ENCODE measurements at places on chromosomes 6 and 20.

GRCh38 chr20:667351-668034 lies 8.1 kb downstream of the SCRT2 start:
- DNase-seq, result peak; percentile 62

DNA sequence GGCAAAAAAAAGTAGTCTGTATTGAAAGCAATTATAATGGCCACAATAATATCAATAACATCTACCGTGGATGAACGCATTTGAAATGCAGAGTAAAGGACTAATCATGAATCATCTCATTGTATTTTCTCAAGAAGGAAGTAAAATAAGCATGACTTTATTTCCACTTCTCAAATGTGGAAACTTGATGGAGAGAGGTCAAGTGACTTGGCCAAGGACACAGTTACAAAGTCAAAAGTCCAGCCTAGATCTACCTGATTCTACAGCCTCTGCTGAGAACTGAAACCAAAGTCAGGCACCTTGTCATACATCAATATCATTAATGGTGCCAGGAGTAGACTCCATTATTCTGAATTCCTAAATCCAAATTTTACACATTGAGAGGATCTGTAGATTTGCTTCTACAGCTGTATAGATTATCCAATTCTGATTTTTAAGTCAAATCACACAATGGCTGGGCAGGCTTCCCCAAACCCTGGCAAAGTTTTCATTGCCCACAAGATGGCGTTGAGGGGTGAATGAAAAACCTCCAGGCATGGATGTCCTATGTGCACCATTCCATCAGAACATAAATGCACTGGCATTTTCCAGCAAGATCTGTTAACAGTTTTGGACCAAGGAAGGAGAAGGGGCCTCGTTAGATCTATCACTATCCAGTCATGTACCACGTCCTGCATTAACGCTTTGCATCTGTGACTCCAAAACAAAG lies 423.1 kb downstream of the MAFB start:
- DNase-seq, result no peak

- DNase-seq, result no peak
These were observed 10.3 kb downstream of the ZNF337 start for GRCh38 chr20:25686081-25687067.

DNA sequence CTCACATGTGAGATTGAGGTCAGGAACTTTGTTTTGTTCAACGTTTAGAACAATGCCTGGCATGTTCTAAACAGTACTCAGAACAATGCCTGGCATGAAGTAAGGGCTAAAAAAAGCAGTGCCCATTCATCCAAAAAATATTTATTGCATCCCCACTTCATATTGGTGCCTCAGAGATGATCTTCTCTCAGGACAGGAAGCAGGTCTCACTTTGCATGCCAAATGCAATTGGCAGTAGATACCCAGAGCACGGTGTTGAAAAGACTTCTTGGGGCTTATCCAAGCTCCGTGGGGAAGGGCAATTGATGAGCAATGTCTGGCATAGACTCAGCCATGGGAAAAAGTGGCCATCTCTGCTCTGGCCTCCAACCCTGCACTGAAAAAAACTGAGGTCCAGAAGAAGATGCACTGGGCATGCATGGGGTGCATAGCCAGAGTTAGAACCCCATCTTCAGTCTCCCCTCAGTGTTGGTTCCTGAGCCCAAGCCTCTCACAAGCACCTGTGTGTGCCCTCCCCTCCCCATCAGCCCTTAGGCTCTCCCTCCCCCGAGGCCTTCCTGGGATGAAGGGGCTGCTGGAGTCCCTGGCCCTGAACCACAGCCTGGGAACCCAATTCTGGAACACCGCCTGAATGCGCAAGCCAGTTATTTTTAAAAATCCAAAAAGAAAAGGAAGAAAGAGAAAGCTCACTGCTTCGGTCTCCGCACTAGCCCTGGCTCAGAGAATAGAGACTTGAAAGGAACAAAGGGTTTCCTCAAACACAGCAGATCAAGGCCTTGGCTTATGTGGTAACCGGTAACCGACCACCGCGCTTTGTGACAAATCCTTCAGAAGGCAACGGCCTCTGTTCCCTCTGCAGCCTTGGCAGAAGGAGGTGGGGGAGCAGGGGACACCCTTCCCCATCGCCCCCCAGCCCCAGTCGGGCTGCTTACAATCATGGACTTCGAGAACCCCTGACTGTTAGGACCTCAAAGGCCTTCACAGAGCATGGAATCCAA lies 78.5 kb upstream of the SIRPA start:
- DNase-seq, result no peak

GRCh38 chr6:132686531-132686930 lies 27.3 kb downstream of the VNN1 start:
- no peak for DNase-seq

GRCh38 chr6:117266257-117267053 lies 1.1 kb downstream of the VGLL2 start:
- no peak for DNase-seq

DNA sequence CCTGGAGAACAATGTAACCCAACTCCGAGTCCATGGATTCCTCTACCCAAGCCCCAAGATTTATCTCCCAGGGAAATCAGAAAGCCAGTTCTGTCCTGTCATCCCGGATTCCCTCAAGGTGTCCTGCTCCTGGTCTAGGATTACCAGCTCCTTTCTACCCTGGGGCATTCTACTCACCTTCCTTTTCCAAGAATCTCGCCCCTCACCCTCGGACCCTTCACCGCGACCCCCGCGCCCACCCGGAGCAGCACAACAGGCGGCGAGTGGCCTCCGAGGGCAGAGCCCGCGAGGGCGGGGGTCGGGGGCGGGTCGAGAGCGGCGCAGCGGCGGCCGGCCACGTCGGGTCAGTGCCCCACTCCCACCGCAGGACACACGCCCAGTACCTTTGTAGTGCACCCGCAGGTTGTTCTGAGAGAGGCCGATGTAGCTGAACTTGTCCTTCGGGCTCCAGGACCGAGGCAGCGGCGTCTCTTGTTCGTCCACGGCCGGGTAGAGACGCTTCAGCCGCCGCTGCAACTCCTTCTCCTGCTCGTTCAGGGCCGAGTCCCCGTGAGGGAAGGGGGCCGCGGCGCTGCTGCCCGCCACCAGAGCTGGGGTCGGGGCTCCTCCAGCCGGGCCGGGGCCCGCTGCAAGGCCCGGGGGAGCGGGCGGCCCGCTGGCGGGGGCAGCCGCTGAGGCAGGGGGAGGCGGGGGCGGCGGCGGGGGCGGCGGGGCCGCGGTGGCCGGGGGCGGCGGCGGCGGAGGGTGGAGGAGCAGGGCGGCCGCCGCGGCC lies 897 bp downstream of the RANBP9 start:
- peak; percentile 43 for DNase-seq

- no peak for DNase-seq
These were observed 141.0 kb downstream of the BCAS1 start for GRCh38 chr20:53929399-53929798.

DNA sequence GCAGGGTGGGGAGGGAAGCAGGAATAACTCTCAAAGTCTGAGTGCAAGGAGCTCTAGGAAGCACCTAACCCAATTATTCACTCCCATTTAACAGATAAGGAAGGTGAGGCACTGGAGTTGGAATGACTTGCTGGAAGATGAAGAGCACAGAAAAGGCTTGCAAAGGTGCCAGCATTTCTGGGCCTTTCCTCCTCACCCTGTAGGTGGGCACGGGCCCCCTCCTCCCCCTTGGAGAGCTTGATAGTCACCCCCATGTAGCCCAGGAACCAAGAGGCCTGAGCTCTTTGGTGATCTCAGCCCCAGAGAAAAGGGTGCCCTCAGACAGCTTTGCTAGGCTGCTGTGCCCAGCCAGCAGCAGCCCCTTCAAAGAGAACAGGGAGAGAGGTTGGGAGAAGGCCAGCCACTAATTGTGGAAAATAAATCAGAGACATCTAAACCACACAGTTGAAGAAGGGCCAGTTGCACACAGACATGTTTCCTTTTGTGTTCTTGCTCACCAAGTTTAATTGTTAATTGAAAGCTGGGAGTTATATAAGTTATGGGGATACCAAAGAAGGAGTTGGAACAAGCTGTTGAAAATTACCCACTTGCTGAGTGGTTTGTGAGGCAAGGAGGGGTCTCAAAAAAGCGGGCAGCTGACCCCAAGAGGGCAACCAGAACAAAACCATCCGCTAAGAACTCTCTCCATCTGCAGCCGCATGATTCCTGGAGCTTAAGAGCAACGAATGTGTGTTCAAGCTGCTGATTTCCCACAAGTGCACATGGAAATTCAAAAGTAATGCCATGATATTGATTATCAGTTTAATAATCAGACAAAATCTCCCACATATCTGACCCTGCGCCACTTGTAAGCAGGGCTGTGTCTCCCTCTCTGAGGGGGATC lies 77.0 kb downstream of the MRPL14 start:
- DNase-seq, result no peak

GRCh38 chr6:33585403-33586107 lies 5.5 kb upstream of the BAK1 start:
- peak; percentile 84 for DNase-seq

GRCh38 chr20:62186887-62187866 lies 4.3 kb downstream of the MTG2 start:
- DNase-seq, result no peak

- DNase-seq, result no peak
These were observed 401.0 kb downstream of the PAX1 start for GRCh38 chr20:22106308-22106938.

GRCh38 chr20:35583636-35584560 lies 31.7 kb upstream of the SPAG4 start:
- no peak for DNase-seq

DNA sequence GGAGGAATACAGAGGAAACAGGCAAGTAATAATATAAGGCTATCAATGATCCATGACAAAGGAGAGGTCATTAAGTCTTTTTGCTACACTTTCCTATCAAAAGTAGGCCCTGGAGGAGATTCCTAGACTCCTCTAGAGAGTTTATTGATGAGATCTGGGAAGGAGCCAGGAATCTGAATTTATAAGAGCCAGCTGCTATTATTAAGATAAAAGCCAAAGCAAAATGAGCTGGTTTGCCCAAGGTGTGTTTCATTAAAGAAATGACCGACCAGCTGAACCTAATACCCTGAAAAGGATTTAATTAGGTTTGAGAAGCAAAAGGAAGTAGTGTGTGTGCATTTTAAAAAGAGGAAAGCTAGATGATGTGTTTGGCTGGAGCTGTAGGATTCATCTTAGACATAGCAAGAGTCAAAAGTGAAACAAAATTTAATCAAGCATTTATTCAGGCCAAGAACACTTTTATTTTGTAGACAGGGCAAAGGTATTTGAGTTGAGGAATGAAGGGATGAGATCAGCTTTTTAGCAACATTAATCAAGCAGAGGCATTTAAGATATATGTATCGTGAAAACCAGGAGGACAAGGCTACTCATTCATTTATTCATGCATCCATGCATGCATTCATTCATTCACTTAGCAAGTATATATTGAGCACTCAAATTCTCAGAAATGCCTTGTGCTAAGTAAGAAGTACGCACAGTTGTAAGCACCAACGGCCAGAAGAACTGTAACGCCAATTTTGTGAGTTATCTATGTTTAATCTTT lies 43.5 kb upstream of the SCAF8 start:
- no peak for DNase-seq

DNA sequence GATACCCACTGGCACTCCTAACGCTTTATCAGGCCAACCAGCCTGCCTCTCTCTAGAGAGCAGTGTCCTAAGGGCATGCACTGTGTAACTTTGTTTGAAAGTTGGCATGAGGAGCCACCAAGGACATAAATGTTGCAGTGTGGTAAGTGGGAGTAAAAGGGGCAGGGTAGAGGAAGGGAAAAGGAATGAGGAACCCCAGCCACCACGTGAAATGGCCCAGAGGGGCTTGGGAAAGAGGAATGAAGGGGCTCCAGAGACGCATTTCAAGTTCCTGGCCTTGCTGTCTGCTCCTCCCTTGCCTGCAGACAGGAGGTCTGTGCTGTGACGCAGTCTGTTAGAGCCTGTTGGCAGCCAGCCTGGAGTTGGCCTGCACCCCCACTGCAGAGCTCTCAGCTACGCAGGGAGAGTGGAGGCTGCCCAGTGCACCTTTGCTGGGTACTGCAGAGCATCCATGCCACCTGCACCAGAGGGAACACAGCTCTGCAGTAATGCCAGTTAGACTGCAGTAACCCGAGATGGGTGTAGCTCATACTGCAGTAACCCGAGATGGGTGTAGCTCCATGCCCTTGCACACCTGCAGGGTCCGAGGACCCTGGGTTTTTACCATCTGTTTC lies 86.8 kb upstream of the SNAP25 start:
- DNase-seq, result no peak

GRCh38 chr6:46376562-46377061 lies 114.6 kb downstream of the RCAN2 start:
- DNase-seq, result no peak

DNA sequence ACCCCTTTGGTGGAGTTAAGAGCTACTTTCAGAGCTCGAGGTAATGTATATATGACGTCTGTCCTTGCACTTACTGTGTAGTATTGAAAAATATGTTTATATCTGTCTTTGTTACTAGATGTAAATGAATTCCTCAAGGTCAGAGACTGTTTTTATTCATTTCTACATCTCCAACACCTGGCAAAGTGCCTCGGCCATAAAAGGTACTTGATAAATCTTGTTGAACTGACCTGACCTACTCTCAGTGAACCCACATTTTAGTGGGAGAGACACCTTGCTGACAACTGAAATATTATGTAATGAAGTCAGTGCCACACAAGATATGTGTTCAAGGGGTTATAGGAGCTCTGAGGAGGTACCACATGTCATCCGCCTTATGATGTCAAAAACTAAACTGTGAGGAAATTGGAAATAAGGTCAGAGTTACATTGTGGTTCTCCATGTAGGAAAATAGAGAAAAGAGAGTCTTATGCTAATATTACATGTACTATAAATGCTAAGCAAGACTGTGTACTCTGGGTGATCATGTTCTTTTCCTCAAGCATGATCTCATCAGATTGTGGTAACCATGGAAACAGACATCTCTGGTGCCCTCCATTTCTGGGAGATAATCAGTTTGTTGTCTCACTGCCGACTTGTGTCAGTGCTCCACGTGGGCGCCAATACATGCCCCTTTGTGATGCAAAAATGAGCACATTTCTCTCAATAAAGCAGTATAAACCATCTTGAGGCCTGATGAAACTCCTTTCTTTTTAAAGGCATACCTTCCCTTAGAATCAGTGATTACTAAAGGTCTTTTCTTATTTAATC lies 5.7 kb upstream of the TMEM30A start:
- DNase-seq, result no peak

- DNase-seq, result no peak
These were observed 1.1 kb downstream of the BMP5 start for GRCh38 chr6:55874316-55874715.

GRCh38 chr20:47444584-47444983 lies 57.1 kb upstream of the NCOA3 start:
- no peak for DNase-seq

GRCh38 chr6:15922510-15923250 lies 206.2 kb upstream of the MYLIP start:
- no peak for DNase-seq
